Lung (tissue), 17 donors: ENCODE measurements at places on chromosomes 13 and 19. TPM values are rescaled to one million over a fixed set of nuclear protein-coding genes. Genes with fewer than 3 reads are reported as not detected.
A peak's percentile ranks its signal among the peaks of the same experiment; 100 is the strongest.

- no peak overlapping the region for H3K4me3 ChIP-seq
- peaks cover 11% of the 10 kb centered on the region for H3K27me3 ChIP-seq
- no peak for DNase-seq
- H3K4me1 ChIP-seq, result no peaks in the 10 kb centered on the region
- H3K36me3 ChIP-seq, result no peaks in the 10 kb centered on the region
Measured at GRCh38 chr13:26895808-26896466, 135.4 kb upstream of the GPR12 start.

DNA sequence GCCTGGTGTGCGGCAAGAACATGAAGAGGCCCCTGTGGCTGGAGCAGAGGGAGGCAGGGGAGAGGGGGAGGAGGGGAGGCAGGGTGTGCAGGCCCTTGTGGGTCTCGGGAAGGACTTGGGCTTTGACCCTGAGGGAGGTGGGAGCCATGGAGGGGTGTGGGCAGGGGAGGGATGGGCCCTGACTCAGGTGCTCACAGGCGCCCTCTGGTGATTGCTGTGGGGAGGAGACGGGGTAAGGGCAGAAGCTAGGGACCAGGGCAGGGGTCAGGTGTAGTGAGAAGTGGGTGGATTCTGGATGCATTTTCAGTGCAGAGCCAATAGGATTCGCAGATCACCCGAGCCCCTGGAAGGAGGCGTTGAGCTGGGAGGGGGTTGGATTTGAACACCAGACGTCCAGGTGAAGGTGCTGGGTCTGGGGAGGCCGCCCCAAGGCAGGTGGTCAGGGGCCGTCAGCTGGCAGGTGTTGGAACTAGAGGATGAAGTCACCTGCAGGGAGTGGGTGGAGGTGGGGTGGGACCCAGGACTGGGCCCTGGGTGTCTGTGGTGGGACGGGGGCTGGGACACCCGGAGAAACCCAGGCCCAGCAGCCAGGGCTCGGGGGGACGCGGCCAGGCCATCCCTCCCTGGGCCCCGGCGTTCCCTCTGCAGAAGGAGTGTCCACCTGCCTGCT is 185.4 kb downstream of the KDM4B start:
- no peaks in the 10 kb centered on the region for H3K36me3 ChIP-seq
- H3K27ac ChIP-seq, result no peak overlapping the region
- H3K4me1 ChIP-seq, result peaks cover 2% of the 10 kb centered on the region
- no peak overlapping the region for H3K4me3 ChIP-seq
- DNase-seq, result no peak
- H3K27me3 ChIP-seq, result no peaks in the 10 kb centered on the region

- no peak overlapping the region for H3K4me3 ChIP-seq
- no peak for DNase-seq
Measured at GRCh38 chr13:61253105-61253877, 162.4 kb downstream of the PCDH20 start.

DNA sequence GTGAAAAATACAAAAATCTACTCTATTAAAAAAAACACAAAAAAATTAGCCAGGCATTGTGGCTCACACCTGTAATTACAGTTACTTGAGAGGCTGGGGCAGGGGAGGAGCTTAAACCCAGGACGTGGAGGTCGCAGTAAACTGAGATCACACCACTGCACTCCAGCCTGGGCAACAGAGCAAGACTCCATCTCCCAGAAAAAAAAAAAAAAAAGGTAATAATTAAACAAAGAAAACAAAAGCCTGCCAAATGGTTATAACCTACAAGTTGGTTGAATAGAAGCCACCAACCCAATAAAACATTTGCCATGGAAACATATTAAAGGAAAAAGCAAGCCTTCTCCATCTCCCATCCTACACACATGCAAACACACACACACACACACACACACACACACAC is 255.2 kb downstream of the ITGBL1 start:
- no peaks in the 10 kb centered on the region for H3K27me3 ChIP-seq
- no peak for DNase-seq
- no peak overlapping the region for H3K27ac ChIP-seq
- no peaks in the 10 kb centered on the region for H3K36me3 ChIP-seq

GRCh38 chr19:51139299-51140014 is 2.6 kb upstream of the SIGLEC7 start:
- H3K4me3 ChIP-seq, result no peak overlapping the region
- no peaks in the 10 kb centered on the region for H3K27me3 ChIP-seq
- H3K36me3 ChIP-seq, result no peaks in the 10 kb centered on the region
- no peak for DNase-seq
- no peak overlapping the region for H3K27ac ChIP-seq

DNA sequence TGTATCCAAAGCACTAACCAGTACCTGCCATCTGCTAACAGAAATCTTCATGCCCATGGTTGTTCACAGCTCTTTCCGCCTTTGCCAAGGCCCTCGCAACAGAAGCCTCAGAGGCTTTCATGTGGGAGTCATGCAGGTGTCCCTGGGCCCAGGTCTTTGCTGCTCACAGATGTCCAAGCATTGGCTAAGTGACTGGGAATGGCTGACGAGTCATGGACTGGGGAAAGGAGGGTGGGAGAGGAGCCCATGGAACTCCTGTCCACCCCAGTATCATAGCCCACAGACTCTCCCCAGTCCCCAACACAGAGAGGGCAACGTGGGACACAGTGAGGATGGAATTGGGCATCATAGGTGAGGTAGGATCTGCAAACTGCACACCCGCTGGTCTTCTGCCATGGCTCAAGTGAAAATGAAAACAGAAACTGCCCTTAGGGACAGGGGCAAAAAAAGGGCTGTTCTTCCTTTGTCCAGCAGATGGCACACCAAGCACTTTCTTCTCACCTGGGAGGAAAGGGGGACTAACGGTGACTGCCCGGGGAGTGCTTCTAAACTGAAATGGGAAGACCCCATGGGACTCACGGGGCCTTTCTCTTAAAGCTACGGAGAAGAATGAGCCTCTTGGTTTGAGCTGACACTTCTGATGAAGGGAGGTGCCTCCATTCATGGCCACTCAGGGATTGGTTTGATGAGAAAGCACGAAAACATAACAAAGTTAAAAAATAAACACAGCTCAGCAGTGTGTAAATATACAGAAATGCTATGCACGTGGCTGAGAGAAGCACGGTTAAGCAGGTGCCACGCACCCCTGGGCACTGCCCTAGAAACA is 11.1 kb upstream of the DHRS12 start:
- DNase-seq, result peak; percentile 66
- no peaks in the 10 kb centered on the region for H3K36me3 ChIP-seq
- H3K4me1 ChIP-seq, result no peaks in the 10 kb centered on the region
- H3K27ac ChIP-seq, result no peak overlapping the region
- no peaks in the 10 kb centered on the region for H3K27me3 ChIP-seq
- no peak overlapping the region for H3K4me3 ChIP-seq

GRCh38 chr13:28976195-28976594 is 156.1 kb downstream of the MTUS2 start:
- no peak overlapping the region for H3K4me3 ChIP-seq
- DNase-seq, result no peak
- no peaks in the 10 kb centered on the region for H3K4me1 ChIP-seq
- H3K27me3 ChIP-seq, result no peaks in the 10 kb centered on the region
- no peaks in the 10 kb centered on the region for H3K36me3 ChIP-seq
- no peak overlapping the region for H3K27ac ChIP-seq

- peak overlapping the region; percentile 77 for H3K27ac ChIP-seq
- no peak overlapping the region for H3K4me3 ChIP-seq
- H3K4me1 ChIP-seq, result peaks cover 8% of the 10 kb centered on the region
- DNase-seq, result no peak
- no peaks in the 10 kb centered on the region for H3K27me3 ChIP-seq
- no peaks in the 10 kb centered on the region for H3K36me3 ChIP-seq
Measured at GRCh38 chr13:33723365-33723764, 94.6 kb upstream of the RFC3 start.

DNA sequence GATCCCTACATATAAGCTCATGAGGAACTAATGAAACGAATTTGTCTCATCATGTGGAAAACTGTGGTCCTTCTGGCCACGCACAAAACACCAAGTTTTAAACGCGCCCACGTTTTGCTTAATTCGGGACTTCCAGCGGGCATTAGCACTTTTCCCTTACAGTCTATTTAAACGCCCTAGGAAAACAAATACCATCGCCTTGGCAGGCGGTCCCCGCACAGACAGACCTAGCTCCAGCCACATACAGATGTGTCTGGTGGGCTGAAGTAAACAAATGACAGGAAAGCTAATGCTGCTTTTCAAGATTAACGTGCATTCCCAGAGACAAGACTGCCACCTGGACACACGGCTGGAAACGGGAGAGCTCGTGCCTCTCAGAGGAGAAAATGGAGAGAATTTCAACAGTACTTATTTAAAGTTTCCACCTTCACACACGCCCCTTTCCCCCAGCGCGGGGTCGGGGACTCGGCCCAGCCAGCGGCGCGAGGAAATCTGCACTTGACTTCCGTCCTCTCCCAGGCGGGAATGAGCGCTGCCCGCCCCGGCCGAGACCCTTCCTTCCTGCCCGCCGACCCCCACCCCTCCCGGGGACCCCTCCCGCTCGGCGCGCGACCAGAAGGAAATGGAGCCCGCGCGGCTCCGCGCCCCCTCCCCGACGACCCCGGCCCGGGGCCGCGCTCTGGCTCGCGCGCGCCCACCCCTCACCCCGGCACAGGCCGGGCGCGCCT is 931 bp downstream of the USP12 start:
- H3K27me3 ChIP-seq, result no peaks in the 10 kb centered on the region
- peak overlapping the region; percentile 89 for H3K4me3 ChIP-seq
- DNase-seq, result peak; percentile 70

DNA sequence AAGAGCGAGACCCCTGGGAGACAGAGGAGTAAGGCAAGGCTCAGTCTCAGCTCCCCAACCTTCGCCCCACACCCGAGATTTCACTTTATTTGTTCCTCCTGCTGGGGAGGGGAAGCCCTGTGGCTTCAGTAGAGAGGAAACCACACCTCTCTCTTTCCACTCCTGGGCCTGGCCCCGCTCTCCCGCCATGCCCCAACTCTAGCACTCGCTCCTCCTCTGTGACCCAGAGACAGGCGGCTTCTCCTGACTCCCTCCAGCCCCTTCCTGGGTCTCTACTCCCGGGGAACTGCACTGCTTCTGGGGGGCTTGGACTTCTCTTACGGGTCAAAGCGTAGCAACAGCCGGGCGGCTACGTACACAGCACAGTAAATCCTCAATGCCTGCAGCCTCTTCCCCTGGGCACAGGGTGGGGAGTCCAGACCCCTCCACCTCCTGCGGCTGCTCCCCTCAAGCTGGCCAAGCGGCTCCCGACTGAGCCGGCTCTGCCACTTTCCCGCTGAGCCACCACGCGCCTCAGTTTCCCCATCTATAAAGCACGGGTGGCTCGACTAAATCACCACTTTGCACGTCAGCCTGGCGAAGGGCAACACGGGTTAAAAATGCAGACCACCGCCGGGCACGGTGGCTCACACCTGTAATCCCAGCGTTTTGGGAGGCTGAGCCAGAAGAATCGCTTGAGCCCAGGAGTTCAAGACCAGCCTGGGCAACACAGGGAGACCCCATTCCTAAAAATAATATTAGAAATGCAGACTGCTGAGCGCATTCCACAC is 1.4 kb downstream of the RNF126 start:
- no peak for DNase-seq
- peak overlapping the region; percentile 74 for H3K27ac ChIP-seq
- no peaks in the 10 kb centered on the region for H3K36me3 ChIP-seq
- no peaks in the 10 kb centered on the region for H3K27me3 ChIP-seq
- peak overlapping the region; percentile 94 for H3K4me3 ChIP-seq

DNA sequence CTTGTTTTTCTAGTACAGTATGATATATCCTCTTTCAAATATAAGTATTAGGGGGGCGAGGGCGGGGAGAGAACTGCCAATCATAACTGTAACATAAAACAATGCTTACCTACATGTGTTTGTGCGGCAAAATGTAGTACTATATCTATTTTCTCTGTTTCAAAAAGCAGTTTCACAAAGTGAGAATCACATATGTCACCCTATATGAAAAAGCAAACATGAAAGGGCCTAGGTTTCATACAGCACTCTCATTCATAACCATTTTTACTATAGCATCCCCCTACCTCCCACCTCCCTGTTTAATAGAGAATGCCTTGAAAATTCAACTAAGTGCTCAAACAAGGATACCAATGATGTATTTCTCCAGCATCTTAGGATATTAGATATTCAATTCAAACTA is 5.2 kb downstream of the TGDS start:
- H3K27me3 ChIP-seq, result no peaks in the 10 kb centered on the region
- no peak overlapping the region for H3K4me3 ChIP-seq
- H3K27ac ChIP-seq, result no peak overlapping the region
- H3K4me1 ChIP-seq, result peaks cover 10% of the 10 kb centered on the region

GRCh38 chr19:51091895-51092873 is 9.5 kb upstream of the KLK14 start:
- no peaks in the 10 kb centered on the region for H3K36me3 ChIP-seq
- no peaks in the 10 kb centered on the region for H3K27me3 ChIP-seq
- no peak for DNase-seq
- no peak overlapping the region for H3K4me3 ChIP-seq
- no peaks in the 10 kb centered on the region for H3K4me1 ChIP-seq

DNA sequence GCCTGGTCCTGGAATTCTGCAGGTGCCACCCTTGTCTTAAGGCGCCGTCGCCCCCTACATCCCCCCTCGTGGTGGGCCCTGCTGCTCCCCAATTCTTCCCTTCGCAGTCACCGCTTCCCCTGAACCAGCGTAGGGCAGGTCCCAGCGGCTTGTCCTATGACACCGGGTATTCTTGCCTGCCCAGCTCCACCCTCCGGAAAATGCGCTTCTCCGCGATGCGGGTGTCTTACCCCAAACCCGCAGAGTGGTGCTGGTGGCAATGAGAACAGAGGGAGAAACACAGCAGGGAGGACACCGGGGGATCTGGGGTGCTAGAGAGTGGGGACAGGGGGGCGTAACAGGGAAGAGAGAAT is 9.0 kb downstream of the ZNF808 start:
- H3K27ac ChIP-seq, result peak overlapping the region; percentile 83
- H3K4me1 ChIP-seq, result peaks cover 2% of the 10 kb centered on the region
- no peaks in the 10 kb centered on the region for H3K27me3 ChIP-seq

- H3K27me3 ChIP-seq, result peaks cover 54% of the 10 kb centered on the region
- H3K36me3 ChIP-seq, result no peaks in the 10 kb centered on the region
- no peak overlapping the region for H3K27ac ChIP-seq
Measured at GRCh38 chr13:45847554-45848224, 3.9 kb downstream of the SIAH3 start.

- no peaks in the 10 kb centered on the region for H3K36me3 ChIP-seq
- H3K4me1 ChIP-seq, result no peaks in the 10 kb centered on the region
- DNase-seq, result no peak
- no peak overlapping the region for H3K4me3 ChIP-seq
- H3K27ac ChIP-seq, result no peak overlapping the region
Measured at GRCh38 chr13:70042193-70042592, 65.4 kb upstream of the ATXN8OS start.

GRCh38 chr13:112871742-112872141 is 97.3 kb upstream of the MCF2L start:
- H3K4me3 ChIP-seq, result no peak overlapping the region
- H3K4me1 ChIP-seq, result no peaks in the 10 kb centered on the region
- H3K36me3 ChIP-seq, result no peaks in the 10 kb centered on the region
- no peak for DNase-seq
- no peaks in the 10 kb centered on the region for H3K27me3 ChIP-seq

- H3K4me3 ChIP-seq, result no peak overlapping the region
- no peak for DNase-seq
- no peaks in the 10 kb centered on the region for H3K27me3 ChIP-seq
- no peak overlapping the region for H3K27ac ChIP-seq
- H3K36me3 ChIP-seq, result no peaks in the 10 kb centered on the region
Measured at GRCh38 chr13:66563076-66563475, 667.1 kb downstream of the PCDH9 start.

The F10 gene
- total RNA-seq, result 18.8 TPM

The DYRK1B gene
- 25.5 TPM for total RNA-seq

The KLK14 gene
- 3.9 TPM for total RNA-seq

The ZNF813 gene
- 2.8 TPM for total RNA-seq

The ZNF726 gene
- 10.8 TPM for total RNA-seq

The KLHL1 gene
- not detected for total RNA-seq

The ZNF701 gene
- 14.8 TPM for total RNA-seq

The CGB1 gene
- not detected for total RNA-seq

The MIER2 gene
- 19.4 TPM for total RNA-seq
